ENCODE measurements at places on chromosomes 2 and 18.
A peak's percentile ranks its signal among the peaks of the same experiment; 100 is the strongest.

- no peak for DNase-seq
Measured at GRCh38 chr2:215022418-215022817, 116.0 kb downstream of the ABCA12 start.

- DNase-seq, result no peak
Measured at GRCh38 chr2:46486436-46486835, 7.1 kb downstream of the TMEM247 start.

- no peak for DNase-seq
Measured at GRCh38 chr2:172777431-172777830, 41.8 kb downstream of the RAPGEF4 start.

GRCh38 chr2:74869517-74869916 is 35.6 kb downstream of the HK2 start:
- DNase-seq, result no peak

GRCh38 chr2:85997017-85997970 is 108.4 kb downstream of the POLR1A start:
- no peak for DNase-seq

GRCh38 chr2:178385595-178386148 is 65.3 kb downstream of the PRKRA start:
- DNase-seq, result no peak

GRCh38 chr18:11586896-11587295 is 22.5 kb upstream of the SLC35G4 start:
- DNase-seq, result no peak

GRCh38 chr2:28162564-28162963 is 230.1 kb upstream of the FOSL2 start:
- no peak for DNase-seq

DNA sequence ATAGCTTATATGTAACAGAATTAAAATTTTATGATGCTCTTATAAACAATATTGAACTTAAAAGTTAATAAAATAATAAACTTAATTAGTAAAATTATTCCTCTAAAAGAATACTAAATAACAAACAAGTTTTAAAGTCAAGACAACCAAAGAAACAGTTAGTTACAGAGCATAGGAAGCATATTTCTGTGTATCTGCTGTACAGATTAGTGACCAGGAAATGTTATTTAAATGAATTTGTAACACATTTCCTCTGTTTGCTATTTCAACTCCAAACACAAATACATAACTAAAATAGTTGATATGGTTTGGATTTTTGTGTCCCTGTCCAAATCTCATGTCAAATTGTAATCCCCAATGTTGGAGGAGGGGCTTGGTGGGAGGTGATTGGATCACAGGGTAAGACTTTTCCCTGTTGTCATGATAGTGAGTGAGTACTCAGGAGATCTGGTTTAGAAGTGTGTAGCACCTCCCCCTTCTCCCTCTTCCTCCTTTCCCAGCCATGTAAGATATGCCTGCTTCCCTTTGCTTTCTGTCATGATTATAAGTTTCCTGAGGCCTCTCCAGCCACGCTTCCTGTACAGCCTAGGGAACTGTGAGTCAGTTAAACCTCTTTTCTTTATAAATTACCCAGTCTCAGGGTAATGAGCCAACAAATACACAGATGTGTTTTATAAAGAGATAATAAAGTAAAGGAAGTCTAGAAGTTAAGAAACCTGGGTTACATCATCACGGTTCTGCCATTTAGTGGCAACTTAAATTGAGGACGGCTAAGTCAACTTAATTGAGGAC is 51.8 kb downstream of the ROCK2 start:
- no peak for DNase-seq

DNA sequence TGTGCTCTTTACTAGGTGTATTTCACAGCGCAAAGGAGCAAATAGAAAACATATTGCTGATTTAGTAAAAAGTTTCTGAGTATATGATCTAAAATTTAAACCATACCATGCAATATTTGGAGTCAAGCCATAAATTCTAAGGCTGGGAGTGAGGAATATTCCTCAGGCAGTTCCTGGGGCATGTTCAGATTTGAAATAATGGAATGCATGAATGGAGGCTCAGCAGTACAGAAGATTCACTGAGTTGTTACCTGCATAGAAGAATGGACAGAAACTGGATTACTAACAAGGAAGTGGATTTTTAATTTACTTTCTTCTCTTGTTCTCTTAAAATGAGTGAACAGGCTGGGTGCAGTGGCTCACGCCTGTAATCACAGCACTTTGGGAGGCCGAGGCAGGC is 441.0 kb upstream of the MAP2 start:
- no peak for DNase-seq

DNA sequence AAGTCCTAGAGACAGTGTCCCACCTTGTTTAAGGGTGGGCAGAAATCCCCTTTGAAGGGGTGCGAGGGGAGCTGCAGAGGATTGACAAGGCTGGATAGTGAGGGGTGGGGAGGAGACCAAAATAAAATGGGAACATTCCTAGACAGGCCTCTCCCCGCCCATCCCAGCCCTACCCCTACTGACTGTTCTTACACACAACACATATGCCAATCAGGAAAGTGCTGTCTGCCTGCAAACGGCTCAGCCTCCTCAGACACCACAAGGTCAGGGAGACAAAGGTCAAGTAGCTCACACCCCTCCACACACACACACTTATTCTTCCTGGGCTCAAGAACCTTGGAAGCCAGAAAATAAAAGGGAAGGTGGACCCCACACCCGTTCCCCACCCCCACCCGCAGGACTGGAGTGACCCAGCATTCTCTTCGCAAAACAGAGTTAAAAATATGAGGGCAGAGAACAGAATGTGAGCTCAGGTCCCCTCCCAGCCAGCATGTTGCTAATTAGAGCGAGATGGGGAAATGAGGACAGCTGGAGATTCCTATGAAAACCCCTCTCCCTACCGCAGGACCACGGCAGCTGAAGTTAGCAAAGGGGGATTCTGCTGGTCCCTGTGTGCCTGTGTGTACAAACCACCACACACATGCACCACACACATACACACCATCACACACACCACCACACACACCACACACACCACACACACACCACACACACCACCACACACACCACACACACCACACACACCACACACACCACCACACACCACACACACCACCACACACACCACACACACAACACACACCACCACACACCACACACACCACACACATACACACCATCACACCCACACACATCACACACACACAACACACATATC is 197.8 kb downstream of the TNS1 start:
- peak; percentile 52 for DNase-seq

DNA sequence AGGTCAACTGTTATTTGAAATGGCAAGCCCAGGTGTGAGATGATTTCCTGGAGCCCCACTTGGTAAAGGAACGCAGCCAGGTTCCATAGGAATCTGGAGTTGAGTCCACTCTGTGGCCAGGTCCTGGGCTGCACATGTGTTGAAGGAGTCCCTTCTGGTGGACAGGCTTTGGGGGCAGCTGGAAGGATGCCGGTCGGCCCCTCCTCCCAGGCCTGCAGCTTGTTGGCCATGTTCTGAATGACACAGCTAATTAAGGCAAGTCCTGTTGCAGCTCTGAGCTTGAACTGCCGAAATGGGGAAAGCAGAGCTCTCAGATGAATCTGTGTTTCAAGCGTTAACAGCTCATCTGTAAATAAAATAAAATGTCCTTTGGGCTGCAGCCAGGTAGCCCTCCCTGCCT is 23.8 kb downstream of the EN1 start:
- DNase-seq, result no peak

All from kidney (tissue), 22 donors.